ENCODE measurements at places on chromosomes 1 and 21.

DNA sequence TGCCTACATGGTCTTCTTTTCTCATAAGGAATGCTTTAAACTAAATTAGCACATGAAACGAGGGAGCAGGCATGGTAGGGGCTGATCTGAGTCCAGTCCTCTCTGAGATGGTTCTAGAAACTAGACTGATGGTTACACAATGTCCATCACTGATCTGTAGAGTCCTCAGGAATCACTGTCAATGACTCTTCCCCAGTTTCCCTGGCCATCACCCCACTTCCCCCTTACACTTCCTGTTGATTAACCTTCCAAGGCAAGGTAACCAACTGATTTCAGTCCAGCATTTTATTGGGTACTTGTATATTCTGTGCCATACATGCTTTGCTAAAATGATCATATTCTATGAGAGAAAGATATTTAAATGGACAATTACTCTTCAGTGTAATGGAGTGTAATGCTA, 100.6 kb upstream of the ARTN start:
- DNase-seq: no peak

DNA sequence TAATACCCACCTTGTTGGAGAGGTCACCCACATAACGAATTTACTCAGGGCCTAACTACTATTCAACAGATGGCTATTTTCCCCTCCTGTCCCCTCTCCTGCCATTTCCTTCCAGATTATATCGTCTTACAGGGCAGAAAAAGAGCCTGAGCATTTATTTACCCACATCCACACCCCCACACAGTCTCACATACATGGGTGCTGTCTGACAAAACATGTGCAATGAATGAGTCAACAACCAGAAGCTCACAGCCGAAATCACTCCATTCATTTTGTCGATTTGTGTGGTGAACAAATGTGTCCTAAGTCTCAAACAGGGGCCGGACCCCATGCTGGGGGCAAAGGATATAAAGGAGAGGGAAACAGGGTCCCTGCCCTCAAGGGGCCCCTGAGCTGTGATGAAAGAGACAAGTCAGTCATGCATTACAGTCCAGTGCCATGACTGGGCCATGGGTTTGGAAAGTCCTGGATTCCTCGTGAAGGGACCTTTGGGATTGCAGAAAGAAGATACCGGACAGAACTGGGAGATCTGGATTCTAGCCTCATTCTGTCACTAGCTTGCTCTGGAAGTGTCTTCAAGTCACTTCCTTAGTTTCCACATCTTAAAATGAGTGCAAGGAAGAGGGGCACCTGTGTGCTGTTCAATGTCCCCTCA, 16.4 kb upstream of the ZNF683 start:
- no peak for DNase-seq

DNA sequence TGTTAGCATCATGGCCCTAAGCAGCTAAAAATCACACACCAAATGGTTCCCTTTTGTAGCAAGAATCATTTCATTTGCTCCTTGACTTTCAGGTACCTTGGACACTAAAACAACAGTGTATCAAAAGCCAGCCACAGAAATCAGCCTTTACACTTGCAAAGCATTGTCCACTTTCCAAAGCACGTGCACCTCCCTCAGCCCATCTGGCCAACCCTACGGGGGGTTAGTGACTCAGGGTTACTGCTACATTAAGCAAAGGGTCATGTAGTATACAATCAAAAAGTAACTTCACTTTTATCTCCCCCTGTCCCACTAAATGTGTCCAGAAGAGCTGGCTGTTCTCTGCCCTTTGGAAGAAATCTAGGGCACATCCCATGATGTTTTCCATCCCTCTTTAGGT, 149.7 kb downstream of the HIVEP3 start:
- DNase-seq: no peak

DNA sequence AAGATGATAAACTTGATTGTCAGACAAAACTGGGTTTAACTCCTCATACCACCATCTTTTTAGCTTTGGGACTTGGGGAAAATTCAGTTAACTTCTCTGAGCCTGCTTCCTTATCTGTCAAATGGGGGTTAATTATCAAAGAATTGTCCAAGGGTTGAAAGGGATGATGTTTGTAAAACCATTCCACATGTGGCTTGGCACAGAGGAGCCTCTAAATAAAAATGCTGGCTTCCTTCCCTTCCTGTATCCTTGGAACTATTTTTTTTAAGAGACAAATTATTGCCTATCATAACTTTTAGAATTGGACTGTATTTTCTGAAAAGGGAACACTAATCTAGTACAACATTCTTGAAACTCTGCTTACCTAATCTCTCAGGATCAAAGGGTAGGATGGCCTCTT, 143.4 kb upstream of the USP24 start:
- no peak for DNase-seq

- no peak for DNase-seq
Measured at GRCh38 chr1:91846007-91846638, 39.8 kb downstream of the TGFBR3 start.

DNA sequence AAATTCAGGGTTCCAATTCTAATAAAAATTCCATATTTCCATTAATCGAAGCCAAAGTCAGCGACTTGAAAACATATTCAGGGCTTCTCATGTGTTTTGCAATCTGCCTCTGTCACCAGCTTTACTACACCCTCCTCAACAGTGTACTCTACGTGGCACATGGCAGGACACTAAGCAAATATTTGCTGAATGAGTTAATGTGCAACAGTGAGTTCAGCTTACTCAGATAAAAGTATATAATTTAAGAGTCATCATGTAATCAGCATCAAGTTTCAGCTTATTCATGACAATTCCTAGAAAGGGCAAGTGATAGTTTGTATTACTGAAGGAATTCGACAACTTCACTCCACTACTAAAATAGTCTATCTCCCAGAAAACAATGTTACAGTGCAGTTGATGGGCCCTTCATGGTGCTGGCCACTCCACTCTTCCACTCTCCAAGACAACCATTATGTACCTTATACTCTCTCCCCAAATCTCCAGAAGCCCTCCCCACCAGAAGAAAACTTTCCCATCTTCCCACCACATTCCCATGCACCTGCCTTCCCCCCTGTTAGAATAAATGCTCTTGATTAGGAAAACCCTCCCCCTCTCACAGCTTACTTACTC, 97.3 kb downstream of the TTLL7 start:
- DNase-seq: no peak

Measured in stimulated activated CD8-positive, alpha-beta memory T cell treated with anti-CD3 and anti-CD28 coated beads, Interleukin-4, amount 100 ng/mL, for 24 hours (primary cell).